Activated CD8-positive, alpha-beta memory T cell treated with anti-CD3 and anti-CD28 coated beads, Interleukin-2, amount 10 ng/mL, durations not matched to agents 7 days and 5 days (primary cell): ENCODE measurements at places on chromosomes 1 and 21. TPM values are rescaled to one million over a fixed set of nuclear protein-coding genes. Genes with fewer than 3 reads are reported as not detected.

The PCSK9 gene
- not detected for total RNA-seq

The OR14K1 gene
- total RNA-seq = not detected

The OLIG1 gene
- not detected for total RNA-seq

The NHLH1 gene
- total RNA-seq = 0.44 TPM

The WNT2B gene
- total RNA-seq = 0.07 TPM

The TMCO4 gene
- 18.6 TPM for total RNA-seq

The MYBPH gene
- not detected for total RNA-seq

The CITED4 gene
- total RNA-seq = 4.4 TPM

The PTGFR gene
- total RNA-seq = not detected

The DTL gene
- total RNA-seq = 97.2 TPM

- no peak for DNase-seq
Observed at GRCh38 chr1:56927171-56927570, 38.6 kb downstream of the C8B start.

DNA sequence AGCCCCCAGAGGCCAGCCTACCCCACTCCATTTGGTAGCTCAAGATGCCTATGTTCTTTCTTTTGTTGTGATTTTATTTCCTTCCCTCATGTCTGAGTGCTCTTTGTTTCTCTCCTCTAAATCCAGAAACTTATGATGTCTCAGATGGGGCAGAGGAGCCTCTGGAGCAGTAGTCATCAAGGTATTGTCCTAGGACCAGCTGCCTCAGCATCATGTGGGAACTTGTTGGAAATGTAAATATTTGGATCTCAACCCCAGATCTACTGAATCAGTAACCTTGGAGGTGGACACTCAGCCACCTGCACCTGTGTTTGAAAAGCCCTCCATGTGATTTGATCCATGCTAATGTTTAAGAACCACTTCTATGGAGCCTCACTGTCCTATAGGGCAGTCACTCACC lies 593.1 kb upstream of the PLXNA2 start:
- no peak for DNase-seq

- DNase-seq = no peak
Observed at GRCh38 chr1:74690364-74690696, 16.7 kb upstream of the ERICH3 start.

GRCh38 chr1:72915581-72915980 lies 633.2 kb upstream of the NEGR1 start:
- no peak for DNase-seq

GRCh38 chr1:226661965-226662364 lies 77.1 kb downstream of the ITPKB start:
- DNase-seq = no peak

DNA sequence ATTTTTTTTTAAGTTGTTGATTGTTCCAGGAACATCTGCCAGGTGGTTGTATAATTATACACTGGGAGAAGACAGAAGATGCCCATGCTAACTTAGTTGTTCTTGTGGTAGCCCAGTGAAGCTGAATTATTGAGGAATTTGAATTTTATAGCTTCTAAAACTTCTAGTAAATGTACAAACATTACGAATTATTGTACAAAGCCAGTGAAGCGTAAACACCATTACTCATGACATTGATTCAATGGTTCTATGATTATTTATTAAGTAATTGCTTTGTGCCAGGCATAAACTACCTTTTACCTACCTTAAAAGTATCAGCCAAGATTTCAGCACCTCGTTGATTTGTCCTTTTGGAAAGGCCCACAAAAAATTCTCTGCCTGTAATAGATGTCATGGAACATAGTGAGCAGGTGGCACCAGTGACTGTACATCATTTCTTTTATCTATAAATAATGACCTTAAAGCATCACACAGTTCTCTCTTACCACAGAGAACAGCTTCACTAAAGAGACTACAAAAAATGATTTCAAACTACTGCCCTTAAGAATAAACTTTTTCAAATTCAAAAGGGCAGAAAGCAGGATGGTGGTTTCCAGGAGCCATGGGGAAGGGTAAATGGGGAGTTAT lies 74.9 kb upstream of the BCL10 start:
- DNase-seq = no peak

DNA sequence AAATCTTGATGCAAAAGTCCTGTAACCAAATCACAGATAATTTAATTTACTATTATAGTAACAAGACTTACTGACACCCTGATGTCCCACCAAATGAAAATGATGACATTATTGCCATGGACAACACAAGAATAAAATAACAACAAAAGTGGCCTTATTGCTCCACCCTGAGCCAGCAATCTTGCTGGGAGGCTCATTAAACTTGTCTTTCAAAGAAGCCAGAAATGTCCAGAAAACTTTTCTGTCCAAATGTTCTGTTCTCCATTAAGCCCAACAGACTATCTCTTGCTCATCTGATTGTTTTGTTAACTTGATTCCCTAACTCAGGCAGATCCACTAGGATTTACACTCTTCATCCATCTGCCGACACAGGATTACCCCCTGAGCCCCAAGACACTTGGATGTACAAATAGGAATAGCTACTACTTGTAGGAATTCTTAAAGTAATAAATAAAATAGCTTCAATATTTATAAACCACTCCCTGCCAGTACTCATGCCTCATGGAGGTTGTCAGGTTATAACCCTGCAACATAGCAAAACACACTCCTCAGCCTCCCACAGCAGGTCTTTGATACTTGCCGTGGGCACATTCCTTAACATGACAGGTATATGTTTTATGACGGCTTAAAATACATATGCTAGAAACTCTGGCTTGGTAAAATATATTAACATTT lies 84.9 kb downstream of the PTPN14 start:
- DNase-seq = no peak

GRCh38 chr1:241706257-241706656 lies 54.2 kb downstream of the WDR64 start:
- no peak for DNase-seq

DNA sequence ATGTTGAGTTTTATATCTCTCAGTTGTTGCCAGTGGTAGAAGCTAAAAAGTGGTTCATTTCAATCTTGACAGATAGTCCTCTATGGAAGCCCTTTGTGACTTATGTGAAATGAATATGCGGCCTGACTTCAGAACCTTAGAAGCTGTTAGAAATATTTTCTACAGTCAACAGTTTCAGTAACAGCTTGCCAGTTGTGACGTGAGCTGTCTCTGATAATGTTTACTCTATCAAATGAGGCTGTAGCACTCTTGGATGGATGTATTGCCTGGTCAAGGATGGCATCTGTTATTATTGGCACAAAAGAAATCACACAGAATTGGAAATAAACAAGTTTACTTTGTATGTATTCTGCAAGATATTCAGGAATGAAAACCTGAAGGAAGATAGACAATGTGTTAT lies 31.9 kb downstream of the SNX7 start:
- DNase-seq = no peak

DNA sequence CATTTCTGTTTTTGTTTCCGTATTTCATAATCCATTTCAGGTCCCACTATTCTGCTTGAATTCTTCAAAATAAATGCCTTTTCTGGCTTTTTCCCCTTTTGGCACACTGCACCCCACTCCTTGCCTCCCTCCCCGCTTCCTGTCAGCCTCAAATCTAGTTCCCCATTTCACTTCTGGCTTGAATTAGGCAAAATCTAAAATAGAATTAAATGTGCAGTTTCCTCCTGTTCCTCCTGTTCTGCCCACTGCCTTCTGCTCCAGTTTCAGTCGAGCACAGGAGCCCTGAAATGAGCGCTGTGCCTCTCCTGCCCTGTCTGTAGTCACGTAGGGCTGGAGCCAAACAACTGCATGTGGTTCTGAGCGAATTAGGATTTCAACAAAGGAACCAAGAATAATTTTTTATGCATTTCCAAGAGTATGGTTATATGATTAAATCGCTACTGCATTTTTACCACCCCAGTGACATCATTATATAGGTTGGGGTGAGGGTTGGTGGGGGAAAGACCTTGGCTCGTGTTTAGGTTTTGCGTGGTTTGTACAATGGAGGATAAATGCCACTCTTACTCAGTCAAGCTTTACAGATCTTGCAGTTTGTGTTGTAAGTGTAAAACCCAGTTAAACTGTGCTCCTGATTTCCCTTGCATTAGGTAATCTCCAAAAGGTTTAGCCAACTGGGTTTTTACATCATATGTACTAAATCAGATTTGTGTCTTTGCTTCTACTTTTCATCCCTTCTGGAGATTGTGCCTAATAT lies 114.9 kb downstream of the VPS13D start:
- DNase-seq = no peak

GRCh38 chr1:87328272-87329050 lies at the start of gene LMO4:
LMO4 (plus strand) TSS chr1:87328880; CDS start chr1:87332016, 3,136 bp downstream.
- DNase-seq = peak; percentile 96

DNA sequence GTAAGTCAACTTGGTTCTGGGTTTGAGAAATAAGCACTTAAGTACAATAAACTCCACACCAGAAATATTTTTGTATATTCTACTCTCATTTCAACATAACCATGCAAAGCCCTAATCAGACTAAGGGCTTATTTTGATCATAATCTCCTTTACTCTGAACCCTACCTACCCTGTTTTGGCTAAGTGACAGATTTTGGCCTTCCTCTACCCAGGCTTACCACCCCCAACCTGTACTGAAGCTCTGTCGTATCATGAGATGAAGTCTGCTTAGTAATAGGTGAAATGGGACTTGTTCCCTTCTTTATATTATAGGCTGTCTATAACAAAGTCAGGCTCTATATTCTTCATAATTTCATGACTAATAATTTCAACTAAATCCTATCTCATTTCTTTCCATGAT lies 135.5 kb downstream of the RERE start:
- DNase-seq = no peak

DNA sequence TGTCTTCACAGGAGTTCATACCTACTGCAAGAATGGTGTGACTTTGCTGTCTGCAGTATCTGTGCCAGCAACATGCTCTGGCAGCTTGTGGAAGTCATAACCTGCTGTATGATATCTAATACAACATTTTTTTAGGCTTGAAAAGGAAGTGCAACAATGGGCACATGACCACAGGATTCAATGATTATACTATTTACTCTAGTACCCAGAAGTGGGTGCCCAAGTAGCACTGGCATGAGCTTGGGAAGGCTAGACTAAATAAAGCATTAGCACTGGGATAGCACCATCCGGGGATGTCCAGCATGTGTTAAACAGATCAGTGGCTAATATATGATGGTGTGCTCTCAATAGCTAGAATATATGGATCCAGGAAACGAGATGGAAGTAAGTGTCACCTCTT lies 98.6 kb upstream of the PDE4B start:
- DNase-seq = no peak

DNA sequence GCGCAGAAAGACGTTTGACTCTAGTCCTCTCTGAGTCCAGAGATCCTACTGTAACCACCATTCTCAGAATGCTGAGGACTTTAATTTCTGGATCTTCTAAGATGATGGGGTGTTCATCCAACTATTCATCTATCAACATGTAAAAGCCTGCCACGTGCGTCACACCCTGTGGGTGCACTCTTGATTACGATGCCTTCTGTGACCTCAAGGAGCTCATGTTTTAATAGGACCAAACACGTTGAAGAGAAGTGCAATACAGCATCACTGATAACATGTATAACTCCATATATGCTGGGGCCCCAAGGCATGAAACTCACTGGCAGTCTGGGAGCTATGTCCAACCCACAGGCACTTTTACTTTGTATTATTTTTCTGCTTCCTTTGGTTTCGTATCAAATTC lies 19.0 kb downstream of the KIAA0040 start:
- no peak for DNase-seq

DNA sequence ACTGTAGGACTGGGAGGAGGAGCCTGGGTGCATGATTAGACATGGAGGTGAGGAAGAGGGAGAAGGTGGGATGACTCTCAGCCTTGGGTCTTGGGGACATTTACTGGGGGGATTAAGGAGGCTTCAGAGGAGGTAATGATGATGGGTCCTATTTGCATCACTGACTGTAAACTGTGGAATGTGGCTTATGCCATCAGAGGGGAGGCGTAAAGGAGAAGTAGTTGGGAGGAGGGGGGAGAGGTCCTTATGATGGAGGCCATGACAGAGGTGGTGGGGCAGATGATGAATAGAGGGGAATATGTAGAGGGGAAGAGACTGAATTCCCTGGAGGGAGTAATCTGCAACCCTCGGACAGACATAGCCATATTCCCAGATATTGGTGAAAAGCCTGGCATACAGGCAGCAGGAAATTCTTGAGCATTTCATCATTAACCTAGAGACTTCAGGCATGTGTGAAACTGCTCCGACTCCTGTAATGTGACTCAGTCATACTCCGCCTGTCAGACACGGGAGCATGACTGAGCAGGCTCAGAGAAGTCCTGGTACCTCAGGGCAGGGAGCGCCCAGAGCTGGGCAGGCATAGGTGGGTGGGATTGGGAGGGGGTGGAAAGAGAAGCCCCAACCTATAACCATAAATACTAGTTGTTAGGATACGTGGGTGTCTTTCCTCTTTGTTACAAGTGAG lies 8.0 kb upstream of the LCE5A start:
- DNase-seq = no peak

- DNase-seq = no peak
Observed at GRCh38 chr1:36824390-36824861, 209.9 kb downstream of the GRIK3 start.

DNA sequence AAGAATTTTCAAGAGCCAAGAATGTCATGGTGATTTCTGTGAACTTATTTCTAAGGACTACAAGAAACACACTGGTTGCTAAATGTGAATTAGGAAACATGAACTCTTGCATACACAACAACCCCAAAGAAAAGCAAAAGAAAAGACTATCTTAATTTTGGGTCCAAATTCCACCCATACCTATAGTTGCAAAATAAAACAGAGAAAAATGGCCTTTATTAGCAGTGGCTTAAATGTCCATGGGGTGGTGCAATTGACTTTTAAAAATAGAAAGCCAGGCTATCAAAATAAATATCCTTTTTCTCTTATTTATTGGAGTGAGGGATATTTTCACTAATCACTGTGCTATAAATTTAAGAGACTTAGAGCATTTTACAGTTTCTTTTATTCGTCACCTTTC lies 80.9 kb upstream of the DPYD start:
- DNase-seq = no peak

DNA sequence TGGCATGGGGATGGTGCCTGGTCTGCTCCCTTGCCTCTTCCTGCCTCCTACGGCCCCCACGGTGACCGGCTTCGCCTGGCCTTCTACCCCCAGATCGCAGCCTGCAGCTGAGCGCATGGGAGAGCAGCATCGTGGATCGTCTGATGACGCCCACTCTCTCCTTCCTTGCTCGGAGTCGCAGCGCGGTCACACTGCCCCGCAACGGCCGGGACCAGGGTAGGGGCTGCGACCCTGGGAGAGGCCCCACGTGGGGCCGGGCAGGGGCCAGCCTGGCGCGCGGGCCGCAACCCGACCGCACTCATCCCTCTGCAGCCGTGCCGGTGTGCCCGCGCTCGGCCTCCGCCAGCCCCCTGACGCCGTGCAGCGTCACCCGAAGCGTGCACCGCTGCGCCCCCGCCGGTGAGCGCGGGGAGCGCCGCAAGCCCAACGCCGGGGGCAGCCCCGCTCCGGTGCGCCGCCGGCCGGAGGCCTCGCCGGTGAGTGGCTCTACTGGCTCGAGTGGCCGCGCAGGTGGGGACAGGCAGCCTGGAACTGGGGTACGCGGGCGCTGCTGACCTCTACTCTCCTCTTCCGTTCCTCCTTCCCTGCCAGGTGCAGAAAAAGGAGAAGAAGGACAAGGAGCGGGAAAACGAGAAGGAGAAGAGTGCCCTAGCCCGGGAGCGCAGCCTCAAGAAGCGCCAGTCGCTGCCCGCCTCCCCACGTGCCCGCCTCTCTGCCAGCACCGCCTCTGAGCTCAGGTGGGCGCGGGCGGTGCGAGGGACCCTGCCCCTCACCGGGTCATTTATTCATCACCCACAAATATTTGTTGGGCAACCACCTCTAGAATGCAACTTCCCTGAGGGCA lies 20.4 kb downstream of the MAP7D1 start:
- DNase-seq = no peak
